GM13976 (cell line): ENCODE measurements at places on chromosomes 12 and 14.

GRCh38 chr12:67649261-67649569, 670 bp downstream of the DYRK2 start:
- no peak for DNase-seq

GRCh38 chr12:116087399-116087798, 190.1 kb downstream of the MED13L start:
- DNase-seq: no peak

GRCh38 chr14:105299654-105300541, 903 bp downstream of the BRF1 start:
- peak; percentile 34 for DNase-seq

DNA sequence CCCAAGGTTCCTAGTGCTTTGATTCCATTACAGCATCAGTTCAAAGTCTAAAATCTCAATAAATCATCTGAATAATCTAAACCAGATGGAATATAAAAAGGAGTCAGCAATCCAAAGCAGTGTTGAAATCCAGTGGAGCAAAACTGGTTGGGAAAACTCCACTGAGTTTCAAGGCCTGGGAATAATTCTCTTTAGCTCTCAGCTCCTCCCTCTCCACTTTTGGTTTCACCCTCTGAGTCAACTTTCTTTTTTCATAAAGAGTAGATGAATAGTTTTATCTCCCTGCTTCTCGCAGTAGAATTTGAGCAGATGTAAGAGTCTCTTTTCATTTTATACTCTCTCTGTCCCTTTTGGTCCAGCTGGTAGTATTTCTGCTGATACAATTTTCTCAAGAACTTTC, 338.6 kb downstream of the APAF1 start:
- DNase-seq: peak; percentile 36

- no peak for DNase-seq
Observed at GRCh38 chr14:89781046-89781445, 173.5 kb downstream of the EFCAB11 start.

DNA sequence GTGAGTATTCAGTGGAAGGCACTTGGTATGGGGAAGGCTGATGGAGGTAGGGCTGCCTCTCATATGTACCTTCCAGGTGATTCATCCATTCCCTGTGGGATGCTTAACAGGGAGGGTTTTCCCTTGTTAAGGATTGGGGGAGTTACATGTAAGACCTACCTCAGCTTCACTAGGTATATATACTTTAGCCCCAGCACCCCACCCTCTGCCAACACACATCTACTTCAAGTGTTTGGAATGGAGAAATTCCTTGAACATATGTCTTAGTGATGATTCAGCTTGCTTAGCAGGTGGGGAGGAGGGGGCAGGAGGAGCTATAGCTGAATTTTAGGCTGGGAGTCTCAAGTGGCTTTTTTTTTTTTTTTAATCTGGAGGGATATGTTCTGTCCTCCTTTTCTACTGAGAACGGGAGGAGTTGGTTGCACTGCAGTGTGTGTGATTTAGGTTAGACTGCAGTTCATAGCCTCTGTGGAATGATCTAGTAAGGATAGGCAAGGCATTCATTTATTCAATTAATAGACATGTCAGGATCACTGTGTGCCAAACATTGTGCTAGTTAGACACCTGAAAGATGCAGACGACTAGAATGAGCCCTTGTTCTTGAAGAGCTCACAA, 1.7 kb downstream of the PIP4K2C start:
- DNase-seq: no peak

DNA sequence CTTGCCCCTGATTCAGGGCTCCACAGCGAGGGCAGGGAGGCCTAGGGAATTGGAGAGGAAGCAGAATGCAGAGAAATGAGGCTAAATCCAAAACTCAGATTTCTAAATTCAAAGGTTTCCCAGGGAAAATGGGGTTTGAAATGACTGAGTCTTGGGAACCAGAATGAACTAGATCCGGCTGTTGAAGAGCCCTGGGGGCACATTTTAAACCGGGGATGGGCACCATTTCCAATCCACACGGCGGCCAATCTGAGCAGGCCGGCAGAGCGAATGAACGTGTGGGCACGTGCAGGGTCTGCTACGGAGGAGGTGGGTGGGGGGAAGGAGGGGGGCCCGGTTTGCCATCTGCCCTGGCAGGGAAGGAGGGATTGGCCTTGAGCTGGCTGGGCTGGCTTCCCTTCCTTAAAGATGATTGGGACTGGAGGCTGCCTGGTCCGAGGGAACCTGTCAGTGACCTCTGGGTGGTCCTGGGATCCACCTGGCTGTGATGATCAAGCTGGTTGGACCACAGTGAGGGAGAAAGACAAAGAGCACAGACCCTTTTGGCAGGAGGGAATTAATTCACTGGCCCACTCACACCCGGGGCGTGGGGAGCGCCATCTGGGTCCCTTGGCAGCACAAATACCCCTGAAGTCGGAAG, 161.0 kb downstream of the RBM19 start:
- DNase-seq: no peak

GRCh38 chr12:123931686-123932321, 40.8 kb downstream of the CCDC92 start:
- DNase-seq: no peak

DNA sequence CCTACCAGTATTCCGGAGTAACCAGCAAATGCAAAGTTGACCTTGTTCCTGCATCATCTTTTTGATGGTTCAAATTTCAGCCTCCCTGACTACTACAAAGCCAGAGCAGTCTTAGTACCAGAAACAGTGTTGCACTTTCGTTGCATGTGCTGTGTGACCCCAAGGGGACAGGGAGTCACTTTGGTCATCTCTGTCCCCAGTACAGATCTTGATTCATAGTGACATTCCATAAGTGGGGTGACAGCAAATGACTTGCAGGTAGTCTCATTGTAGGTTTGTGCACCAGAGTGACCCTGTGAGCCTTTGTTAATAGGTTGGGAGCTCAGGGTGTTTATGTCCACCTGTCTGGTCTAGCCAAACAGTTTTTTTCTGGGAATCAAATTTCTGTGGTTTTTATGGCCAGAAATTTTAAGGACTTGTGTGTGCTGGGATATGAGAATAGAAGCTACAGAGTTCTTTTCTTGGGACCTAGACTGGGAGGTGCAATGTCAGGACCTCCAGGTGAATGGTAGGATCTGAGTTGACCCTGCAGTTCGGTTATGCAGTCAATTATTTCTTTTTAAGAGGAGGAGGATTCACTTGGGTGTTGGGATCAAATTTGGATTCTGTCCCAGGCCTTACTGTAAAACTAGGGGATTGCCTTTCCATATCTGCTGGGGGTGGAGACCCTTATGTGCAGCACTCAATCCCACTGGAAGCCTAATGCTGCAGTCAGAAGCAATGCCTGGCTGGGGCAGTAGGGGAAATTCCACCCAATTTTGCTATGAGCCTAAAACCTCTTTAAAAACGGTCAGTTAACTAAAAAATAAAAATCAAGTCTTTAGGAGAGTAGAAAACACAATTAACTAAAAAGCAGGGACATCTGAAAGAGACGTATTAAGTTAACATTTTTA, 10.1 kb downstream of the EIF5 start:
- no peak for DNase-seq

GRCh38 chr12:33438025-33438772, 1.4 kb downstream of the SYT10 start:
- no peak for DNase-seq

- DNase-seq: no peak
Observed at GRCh38 chr12:91988086-91988923, 157.3 kb downstream of the BTG1 start.

GRCh38 chr14:59461891-59462290, 3.3 kb downstream of the GPR135 start:
- no peak for DNase-seq

DNA sequence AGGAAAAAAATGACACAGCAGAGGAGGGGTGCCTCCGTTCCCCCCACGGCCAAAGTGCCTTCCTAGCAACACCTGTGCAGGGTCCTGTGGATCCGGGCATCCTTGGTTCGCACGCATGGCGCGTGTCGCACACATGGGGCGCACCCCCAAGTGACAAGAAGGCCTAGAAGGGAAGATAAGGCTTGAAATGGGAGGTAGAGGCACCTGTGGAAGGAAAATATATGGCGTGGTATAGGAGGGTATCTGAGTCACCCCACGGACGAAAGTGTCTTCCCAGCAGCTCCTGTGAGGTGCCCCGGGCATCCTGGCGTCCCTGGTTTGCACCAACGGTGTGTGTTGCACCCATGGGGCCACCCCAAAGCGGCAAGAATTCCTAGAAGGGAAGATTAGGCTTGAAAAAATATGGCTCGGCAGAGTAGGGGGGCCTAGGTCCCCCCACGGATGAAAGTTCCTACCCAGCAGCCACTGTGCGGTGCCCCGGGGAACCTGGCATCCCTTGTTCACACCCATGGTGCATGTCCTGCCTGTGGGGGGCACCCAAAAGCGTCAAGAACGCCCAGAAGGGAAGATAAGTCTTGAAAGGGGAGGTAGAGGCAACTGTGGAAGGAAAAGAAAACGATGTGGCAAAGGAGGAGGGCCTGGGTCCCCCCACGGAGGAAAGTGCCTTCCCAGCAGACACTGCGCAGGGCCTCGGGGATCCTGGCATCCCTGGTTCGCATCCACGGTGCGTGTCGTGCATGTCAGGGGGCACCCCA, 280.0 kb downstream of the ALG10 start:
- no peak for DNase-seq

DNA sequence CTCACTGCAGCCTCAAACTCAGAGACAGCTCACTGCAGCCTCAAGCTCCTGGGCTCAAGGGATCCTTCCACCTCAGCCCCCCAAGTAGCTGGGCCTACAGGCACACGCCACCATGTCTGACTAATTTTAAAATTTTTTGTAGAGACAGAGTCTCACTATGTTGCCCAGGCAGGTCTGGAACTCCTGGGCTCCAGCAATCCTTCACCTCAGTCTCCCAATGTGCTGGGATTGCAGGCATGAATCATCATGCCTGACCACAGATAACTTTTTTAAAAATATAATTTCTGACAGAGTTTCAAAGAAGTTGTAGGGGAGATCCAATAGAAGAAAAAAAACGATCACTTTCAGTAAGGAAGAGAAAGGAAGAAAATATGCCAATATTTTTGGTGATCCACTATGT, 189.7 kb upstream of the CDKN3 start:
- DNase-seq: no peak

GRCh38 chr14:68449561-68450181, 343.2 kb downstream of the ZFP36L1 start:
- no peak for DNase-seq

GRCh38 chr12:94977766-94978468, 25.6 kb downstream of the NDUFA12 start:
- no peak for DNase-seq

DNA sequence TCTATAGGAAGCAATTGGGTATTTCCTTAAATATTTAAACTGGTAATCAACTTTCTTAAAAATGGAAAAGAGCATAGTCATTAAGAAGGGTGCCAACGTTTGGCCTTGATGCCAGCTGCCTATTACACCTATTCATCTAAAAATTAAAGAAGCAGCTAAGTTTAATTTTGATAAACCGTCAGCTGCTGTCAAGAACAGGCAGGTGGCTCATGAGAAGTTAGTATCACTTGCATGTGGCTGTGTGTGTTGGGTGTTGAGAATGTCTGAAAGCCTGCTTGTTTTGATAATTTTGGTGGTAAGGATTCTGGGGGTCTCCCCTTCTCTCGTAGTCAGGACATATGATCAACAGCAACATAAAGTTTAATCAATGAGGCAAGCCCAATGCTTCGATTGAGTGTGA, 6.5 kb downstream of the GLRX5 start:
- no peak for DNase-seq

GRCh38 chr14:69569859-69570258, 4.8 kb downstream of the CCDC177 start:
- no peak for DNase-seq

DNA sequence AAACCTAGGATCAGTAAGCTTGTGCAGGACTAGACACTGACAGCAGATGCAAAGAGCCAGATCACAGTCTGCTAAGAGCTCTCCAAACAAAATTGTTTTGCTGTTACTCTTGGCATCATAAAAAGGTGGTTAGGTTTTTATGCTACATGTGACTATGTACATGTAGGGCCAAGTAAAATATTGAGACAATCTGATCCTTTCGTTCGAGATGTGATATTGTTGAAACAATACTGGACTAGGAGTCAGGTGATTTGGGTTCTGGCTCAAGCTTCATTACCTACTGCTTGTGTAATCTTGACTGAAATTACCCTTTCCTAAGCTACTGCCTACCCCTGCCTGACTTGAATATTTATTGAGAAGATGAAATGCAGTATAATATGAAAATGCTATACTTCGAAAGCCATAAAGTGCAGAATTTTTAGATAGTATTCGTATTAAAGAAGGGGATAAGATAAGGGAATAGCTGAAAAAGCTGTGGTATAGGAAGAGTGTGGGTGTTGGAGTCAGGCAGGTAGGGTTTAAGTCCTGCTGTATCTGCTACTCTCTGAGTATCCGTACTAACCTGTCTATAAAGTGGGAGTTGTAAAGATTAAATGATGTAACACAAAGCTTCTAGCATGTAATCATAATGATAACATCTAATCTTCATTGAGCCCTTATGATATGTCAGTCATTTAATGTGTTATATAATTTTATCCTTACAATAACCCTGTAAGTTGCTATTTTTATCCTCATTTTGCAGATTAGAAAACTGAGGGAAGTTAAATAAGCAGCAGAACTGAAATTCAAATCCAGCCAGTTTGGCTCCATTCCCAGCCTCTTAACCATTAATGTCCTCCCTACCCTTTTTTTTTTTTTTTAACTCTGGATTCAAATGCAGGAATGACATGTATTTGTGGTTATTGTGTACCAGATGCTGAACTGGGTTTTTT, 38.6 kb upstream of the ATF1 start:
- no peak for DNase-seq

GRCh38 chr12:2841056-2841650, 6.3 kb upstream of the NRIP2 start:
- no peak for DNase-seq

- DNase-seq: no peak
Observed at GRCh38 chr12:50056639-50056976, 788 bp upstream of the ASIC1 start.

DNA sequence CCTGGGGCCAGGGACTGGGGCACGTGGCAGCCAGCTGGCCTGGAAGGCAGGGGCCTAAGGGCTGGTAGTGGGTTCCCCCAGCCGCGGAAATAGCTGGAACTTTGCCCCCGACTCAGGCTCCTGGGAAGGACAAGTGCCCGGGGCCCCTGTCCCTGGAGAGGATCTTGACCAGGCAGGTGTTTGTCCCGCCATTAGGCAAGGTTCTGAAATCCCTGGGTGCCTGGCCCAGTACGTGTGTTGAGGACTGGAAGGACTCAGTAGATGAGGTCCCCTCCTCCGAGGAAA, 94.2 kb downstream of the B4GALNT3 start:
- DNase-seq: no peak

GRCh38 chr14:78595797-78596196, 425.6 kb downstream of the NRXN3 start:
- DNase-seq: no peak

DNA sequence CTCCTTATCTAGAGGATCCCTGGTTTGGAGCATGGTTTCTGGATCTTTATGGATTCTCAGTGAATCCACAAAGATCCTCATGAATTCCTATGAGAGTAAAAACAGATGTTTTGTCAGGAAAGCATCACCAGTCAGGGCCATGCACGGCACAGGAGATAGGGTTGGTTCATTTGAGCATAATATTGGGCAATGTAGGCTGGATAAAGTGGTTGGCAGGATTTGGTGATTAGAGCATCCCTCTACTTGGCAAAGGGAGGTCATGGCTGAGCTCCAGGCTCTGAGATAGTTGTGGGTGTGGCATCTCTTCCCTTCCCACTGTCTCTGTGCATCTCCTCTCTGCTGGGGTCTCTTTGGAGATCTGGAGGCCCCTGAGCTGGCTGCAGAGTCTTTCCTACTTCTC, 149.8 kb downstream of the DACT1 start:
- DNase-seq: no peak
